CD4-positive, alpha-beta T cell treated with Interleukin-2 at 100 ng/mL for 4 hours (primary cell): ENCODE measurements at places on chromosomes 2 and 18.

- no peak for DNase-seq
Observed at GRCh38 chr18:62885804-62886203, 170.5 kb downstream of the PHLPP1 start.

- no peak for DNase-seq
Observed at GRCh38 chr2:66137606-66138130, 297.3 kb upstream of the MEIS1 start.

DNA sequence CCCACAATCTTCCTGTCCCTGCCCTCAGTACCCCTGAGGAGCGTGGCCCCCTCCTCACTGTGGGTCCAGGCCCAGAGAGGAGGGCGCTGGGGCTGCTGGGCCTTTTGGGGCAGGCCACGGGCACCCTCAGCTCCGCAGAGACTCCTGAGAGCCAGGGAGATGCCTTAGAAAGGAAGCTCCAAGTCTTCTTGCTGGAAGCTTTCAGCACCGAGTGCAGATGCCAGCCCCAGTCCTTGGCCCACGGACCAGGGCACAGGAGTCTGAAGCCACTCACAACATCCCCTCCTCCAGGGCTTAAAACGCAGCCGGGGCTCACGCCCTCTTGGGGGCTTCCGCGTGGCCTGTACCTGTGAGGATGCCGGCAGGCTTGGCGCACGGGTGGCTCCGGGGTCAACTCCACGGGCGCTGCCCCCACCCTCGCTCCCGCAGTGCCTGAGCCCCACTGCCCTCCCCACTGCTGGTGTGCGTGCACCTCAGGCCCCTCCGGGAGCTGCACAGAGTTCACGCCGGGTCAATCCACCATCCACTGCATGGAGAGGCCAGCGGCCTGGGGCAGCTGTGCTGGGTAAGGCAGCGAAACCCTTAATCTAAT, 72.1 kb upstream of the CTDP1 start:
- DNase-seq, result no peak

GRCh38 chr2:223949241-223949840, 4.2 kb upstream of the WDFY1 start:
- DNase-seq, result no peak

GRCh38 chr2:40639320-40639719, 187.4 kb upstream of the SLC8A1 start:
- no peak for DNase-seq

DNA sequence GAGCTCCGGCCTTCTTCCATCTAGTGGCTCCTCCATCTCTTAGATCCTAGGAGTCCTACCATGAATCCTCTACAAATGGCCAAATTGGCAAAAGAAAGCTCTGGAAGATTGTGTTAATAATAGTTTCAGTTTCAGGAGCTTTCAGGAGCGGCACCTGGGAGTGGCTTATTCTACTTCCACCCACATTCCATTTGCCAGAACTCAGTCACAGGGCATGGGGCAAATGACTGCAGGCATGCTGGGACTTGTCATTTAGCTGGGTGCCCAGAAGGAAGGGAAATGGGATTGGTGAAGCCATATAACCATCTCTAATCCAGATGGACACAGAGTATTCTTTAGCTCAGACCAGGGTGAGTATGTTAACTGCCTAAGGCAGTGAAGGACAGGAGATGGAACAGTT, 3.6 kb upstream of the LRATD1 start:
- no peak for DNase-seq
